ENCODE measurements at places on chromosomes 11 and 22. TPM values are rescaled to one million over a fixed set of nuclear protein-coding genes. Genes with fewer than 3 reads are reported as not detected.

The TIMP3 gene
- 2.3 TPM for total RNA-seq

DNA sequence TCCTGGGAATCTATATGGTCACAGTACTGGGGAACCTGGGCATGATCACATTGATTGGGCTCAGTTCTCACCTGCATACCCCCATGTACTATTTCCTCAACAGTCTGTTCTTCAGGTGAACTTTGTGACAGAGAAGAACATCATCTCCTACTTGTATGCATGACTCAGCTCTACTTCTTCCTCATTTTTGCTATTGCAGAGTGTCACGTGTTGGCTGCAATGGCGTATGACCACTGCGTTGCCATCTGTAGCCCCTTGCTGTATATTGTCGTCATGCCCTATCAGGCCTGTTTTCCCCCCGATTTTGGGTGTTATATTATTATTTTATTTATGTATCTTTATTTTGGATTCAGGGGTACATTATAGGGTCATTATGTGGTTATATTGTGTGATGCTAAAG lies 2.4 kb upstream of the OR8G1 start:
- no peak for DNase-seq

The FAU gene
- 1,724 TPM for total RNA-seq

GRCh38 chr22:44047891-44048301 lies 23.8 kb downstream of the PARVB start:
- no peak for DNase-seq

The CASP4 gene
- total RNA-seq = 59.1 TPM
